Activated CD8-positive, alpha-beta T cell treated with anti-CD3 and anti-CD28 coated beads, Interleukin-2, amount 10 ng/mL, durations not matched to agents 7 days and 5 days (primary cell): ENCODE measurements at places on chromosomes 11 and 22. TPM values are rescaled to one million over a fixed set of nuclear protein-coding genes. Genes with fewer than 3 reads are reported as not detected.

OR51I1 gene
- total RNA-seq: not detected

POU2AF3 gene
- not detected for total RNA-seq

MUC5AC gene
- total RNA-seq: not detected

SLC25A45 gene
- total RNA-seq: 24.5 TPM

UBQLNL gene
- total RNA-seq: not detected

SOX10 gene
- not detected for total RNA-seq

DMC1 gene
- 10.1 TPM for total RNA-seq

PTS gene
- 19.8 TPM for total RNA-seq

LRRC32 gene
- 0.32 TPM for total RNA-seq

MRGPRF gene
- total RNA-seq: not detected

KCNK4 gene
- total RNA-seq: not detected

ANO1 gene
- total RNA-seq: not detected

FIBP gene
- total RNA-seq: 80.4 TPM

PIH1D2 gene
- 0.24 TPM for total RNA-seq

LZTR1 gene
- total RNA-seq: 58.0 TPM

MPPED1 gene
- not detected for total RNA-seq

CBLIF gene
- total RNA-seq: not detected

KCNJ11 gene
- 5.7 TPM for total RNA-seq

FAM111B gene
- 69.0 TPM for total RNA-seq

ZBTB16 gene
- 16.4 TPM for total RNA-seq

CCDC87 gene
- 0.70 TPM for total RNA-seq

OR5A2 gene
- total RNA-seq: not detected

TMPRSS13 gene
- 1.8 TPM for total RNA-seq

CFAP300 gene
- not detected for total RNA-seq

OR10A2 gene
- total RNA-seq: not detected

COPB1 gene
- total RNA-seq: 77.8 TPM

CCDC81 gene
- 0.42 TPM for total RNA-seq

SLC25A22 gene
- 56.4 TPM for total RNA-seq

USP2 gene
- 0.68 TPM for total RNA-seq

SELENOM gene
- total RNA-seq: 0.87 TPM

PSMA1 gene
- 215 TPM for total RNA-seq

OR10D3 gene
- not detected for total RNA-seq

CAPRIN1 gene
- total RNA-seq: 235 TPM

LSP1 gene
- total RNA-seq: 463 TPM

SPTBN2 gene
- total RNA-seq: not detected

SLC22A8 gene
- total RNA-seq: not detected

KIRREL3 gene
- not detected for total RNA-seq

BCO2 gene
- 1.9 TPM for total RNA-seq

KREMEN1 gene
- not detected for total RNA-seq

ARHGEF17 gene
- not detected for total RNA-seq

OR52H1 gene
- not detected for total RNA-seq

OR51B5 gene
- not detected for total RNA-seq

NCF4 gene
- total RNA-seq: 48.2 TPM
